ENCODE measurements at places on chromosomes 7 and 10.

- DNase-seq: peak; percentile 60
Observed at GRCh38 chr10:26448706-26449435, 10.7 kb downstream of the APBB1IP start.

DNA sequence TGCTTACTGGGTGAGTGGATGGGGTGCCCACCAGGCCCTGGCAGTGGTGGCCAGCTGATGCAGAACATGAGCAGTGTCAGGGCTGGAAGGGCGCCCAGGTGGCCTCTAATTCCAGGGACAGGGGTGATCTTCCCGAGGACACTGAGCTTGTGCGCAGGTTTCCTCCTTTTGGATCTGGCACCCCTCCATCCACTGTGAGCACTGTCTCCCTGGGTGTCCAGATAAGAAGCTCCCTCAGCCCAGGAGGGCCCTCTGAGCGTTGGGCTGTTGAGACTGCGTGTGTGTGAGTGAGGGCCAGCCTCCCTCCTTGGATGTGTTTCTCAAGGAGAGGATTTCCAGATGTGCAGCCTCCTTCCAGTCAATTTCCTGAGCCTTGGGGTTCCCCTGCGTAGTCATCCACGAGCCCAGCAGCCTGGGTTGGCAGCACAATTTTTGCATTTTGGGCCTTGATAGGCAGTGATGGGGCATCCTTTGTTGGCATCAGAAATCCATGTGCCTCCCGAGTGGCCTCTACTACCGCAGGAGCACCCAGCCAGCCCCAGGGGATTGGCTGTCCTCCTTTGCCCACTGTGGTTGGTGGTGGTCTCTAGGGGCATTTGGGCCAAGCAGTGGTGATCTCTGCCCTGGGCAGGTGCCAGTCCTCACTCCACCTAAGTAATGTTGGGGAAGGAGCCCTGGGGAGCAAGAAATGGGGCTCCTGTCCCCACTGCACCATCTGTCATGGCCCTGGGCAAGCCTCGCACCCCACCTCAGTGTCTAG lies 20.9 kb upstream of the BTBD16 start:
- DNase-seq: no peak

DNA sequence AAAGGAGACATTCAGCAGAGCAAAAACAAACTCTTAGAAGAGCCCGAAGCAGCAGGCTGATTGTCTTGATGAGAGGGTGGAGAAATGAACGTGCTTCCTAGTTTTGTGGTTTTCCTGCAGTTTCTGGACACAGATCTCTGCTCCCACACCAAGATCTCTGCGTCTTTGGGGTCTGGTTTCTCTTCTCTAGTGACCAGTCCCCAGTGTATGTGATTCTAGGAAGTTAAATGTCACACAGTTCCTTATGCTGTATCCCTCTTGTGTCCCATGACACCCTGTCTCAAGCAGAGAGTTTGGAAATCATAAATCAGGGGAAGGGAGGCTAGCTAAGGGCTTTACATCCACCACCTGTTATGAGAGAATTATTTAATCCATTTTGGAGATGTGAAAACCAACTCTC lies 55.4 kb upstream of the KLF14 start:
- DNase-seq: no peak

GRCh38 chr10:43627942-43628341 lies 20.7 kb downstream of the ZNF32 start:
- DNase-seq: no peak

GRCh38 chr10:75294518-75294865 lies 58.7 kb upstream of the COMTD1 start:
- DNase-seq: no peak

- no peak for DNase-seq
Observed at GRCh38 chr10:133388973-133389818, 4.8 kb upstream of the MTG1 start.

GRCh38 chr10:131546086-131546810 lies 234.7 kb upstream of the TCERG1L start:
- no peak for DNase-seq
